ENCODE measurements at places on chromosomes 2 and 18.
A peak's percentile ranks its signal among the peaks of the same experiment; 100 is the strongest.

DNA sequence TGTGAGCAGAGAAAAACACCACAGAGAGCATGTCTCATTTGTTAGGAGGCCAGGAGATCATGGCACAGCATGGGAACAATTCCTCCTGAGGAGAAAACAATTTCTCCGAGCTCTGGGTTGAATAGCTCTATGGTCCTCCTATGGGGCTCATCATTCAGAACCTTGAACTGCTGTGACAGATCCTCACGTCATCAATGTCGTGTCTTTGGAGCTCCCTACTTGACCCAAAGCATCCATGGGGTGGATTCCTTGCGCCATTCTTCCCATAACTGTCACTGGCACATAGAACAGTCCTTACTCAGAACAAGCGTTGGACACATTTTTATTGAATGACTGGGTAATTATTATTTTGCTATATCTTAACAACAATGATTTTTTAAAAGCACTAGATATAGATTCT, 15.8 kb upstream of the TCF4 start:
- no peaks in the 10 kb centered on the region for H3K36me3 ChIP-seq
- H3K27me3 ChIP-seq: no peaks in the 10 kb centered on the region
- H3K27ac ChIP-seq: no peak overlapping the region
- no peak overlapping the region for H3K4me3 ChIP-seq
- ATAC-seq: no peak

DNA sequence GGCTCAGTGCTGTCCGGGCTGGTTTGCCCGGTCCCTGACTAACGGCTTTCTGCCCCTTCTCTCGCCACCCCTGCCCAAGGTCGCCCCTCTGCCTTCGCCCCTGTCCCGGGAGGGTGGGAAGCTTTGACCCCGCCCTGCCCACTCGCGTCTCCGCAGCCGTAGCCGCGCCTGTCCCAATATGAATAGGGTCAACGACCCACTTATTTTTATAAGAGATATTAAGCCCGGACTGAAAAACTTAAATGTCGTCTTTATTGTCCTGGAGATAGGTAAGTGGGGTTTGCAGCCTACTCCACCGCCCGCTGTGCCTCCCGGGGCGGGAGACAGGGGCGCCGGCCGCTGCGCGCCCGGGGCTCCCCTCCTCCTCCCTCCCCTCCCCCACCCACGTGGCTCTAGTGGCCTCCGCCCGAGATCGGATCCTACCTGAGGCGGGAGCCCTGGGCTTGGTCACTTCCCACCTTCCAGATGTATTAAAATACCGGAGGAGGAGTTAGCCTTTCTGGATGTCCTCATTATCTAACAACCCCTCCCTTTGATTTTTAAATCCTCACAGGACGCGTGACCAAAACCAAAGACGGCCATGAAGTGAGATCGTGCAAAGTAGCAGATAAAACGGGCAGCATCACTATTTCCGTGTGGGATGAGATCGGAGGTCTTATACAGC, 633 bp downstream of the NABP1 start:
- peaks cover 46% of the 10 kb centered on the region for H3K4me1 ChIP-seq
- peak overlapping the region; percentile 99 for H3K27ac ChIP-seq
- peak; percentile 38 for ATAC-seq
- H3K27me3 ChIP-seq: no peaks in the 10 kb centered on the region
- peak overlapping the region; percentile 94 for H3K4me3 ChIP-seq

- H3K4me1 ChIP-seq: no peaks in the 10 kb centered on the region
- H3K27me3 ChIP-seq: no peaks in the 10 kb centered on the region
- ATAC-seq: no peak
These were observed 216.4 kb upstream of the MYT1L start for GRCh38 chr2:2547451-2547850.

DNA sequence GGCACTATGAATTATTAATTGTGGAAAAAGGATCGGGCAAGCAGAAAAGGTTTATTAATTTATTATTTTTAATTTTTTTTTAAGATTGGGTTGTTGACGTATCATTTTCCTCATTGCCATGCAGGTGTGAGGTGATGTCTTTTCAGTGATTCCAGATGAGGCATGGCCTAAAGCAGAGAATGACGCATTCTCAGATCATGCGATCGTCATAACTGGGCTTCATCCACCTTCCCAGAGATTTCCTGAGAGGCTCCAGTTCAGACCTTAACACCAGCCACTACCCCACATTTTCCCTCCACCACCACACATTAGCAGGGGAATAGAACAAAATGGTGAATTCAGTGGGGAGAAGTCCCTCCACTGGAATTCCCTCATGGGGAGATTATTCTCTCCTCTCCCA, 518.4 kb upstream of the SPHKAP start:
- H3K4me1 ChIP-seq: no peaks in the 10 kb centered on the region
- H3K27me3 ChIP-seq: no peaks in the 10 kb centered on the region
- ATAC-seq: no peak
- H3K36me3 ChIP-seq: no peaks in the 10 kb centered on the region
- no peak overlapping the region for H3K27ac ChIP-seq

GRCh38 chr2:80086831-80087230, 217.7 kb downstream of the LRRTM1 start:
- no peaks in the 10 kb centered on the region for H3K27me3 ChIP-seq
- H3K27ac ChIP-seq: no peak overlapping the region
- H3K4me1 ChIP-seq: no peaks in the 10 kb centered on the region
- no peak for ATAC-seq
- no peaks in the 10 kb centered on the region for H3K36me3 ChIP-seq

DNA sequence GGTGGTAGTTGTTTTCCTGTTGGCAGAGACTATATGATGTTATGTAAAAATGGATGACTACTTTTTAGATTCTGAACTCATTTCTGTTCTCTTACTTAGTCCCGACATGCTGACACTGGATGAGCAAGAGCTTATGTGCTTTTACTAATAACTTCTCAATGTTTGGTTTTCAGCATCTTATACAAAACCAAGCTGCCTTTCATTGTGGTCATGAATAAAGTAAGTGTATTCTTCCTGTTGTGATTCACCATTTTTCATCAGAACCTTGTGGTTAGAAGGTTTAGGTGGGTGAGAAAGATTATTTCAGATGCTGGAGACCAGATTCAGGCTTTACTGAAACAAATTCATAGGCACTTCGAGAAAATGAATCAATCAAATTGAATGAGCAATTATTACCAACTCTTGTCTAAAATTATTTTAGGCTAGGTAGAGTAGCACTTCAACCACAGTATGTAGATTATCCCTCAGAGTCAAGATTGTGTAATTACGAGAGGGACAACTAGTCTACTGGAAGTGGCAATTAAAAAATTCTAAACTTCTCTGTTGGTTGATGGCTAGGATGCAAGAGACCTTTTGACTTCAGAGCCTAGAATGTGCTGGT, 9.3 kb downstream of the GPN1 start:
- H3K4me3 ChIP-seq: no peak overlapping the region
- H3K4me1 ChIP-seq: no peaks in the 10 kb centered on the region
- H3K27ac ChIP-seq: no peak overlapping the region
- H3K27me3 ChIP-seq: no peaks in the 10 kb centered on the region
- peaks cover 66% of the 10 kb centered on the region for H3K36me3 ChIP-seq

All from stimulated activated memory B cell treated with anti-CD40 and anti-IgM and Interleukin-4, amounts not matched to agents 10 μg/mL and 1 μg/mL and 100 μg/mL, for 72 hours (primary cell).